ENCODE measurements at places on chromosomes 11 and 22.
A peak's percentile ranks its signal among the peaks of the same experiment; 100 is the strongest.

DNA sequence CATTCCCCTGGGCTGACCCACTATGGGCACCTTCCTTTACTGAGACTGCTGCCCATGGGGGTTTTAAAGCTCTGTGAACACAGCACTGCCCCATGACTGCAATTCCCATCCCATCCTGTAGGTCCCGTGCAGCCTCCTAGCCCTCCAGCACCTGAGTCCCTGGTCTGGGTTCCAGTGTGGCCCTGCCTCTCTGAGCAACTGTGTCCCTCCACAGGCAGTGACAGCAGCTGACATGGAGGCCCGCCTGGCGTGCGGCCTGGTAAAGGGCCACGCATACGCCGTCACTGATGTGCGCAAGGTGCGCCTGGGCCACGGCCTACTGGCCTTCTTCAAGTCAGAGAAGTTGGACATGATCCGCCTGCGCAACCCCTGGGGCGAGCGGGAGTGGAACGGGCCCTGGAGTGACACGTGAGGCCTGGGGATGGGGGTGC is 12.6 kb downstream of the OMP start:
- DNase-seq: no peak

DNA sequence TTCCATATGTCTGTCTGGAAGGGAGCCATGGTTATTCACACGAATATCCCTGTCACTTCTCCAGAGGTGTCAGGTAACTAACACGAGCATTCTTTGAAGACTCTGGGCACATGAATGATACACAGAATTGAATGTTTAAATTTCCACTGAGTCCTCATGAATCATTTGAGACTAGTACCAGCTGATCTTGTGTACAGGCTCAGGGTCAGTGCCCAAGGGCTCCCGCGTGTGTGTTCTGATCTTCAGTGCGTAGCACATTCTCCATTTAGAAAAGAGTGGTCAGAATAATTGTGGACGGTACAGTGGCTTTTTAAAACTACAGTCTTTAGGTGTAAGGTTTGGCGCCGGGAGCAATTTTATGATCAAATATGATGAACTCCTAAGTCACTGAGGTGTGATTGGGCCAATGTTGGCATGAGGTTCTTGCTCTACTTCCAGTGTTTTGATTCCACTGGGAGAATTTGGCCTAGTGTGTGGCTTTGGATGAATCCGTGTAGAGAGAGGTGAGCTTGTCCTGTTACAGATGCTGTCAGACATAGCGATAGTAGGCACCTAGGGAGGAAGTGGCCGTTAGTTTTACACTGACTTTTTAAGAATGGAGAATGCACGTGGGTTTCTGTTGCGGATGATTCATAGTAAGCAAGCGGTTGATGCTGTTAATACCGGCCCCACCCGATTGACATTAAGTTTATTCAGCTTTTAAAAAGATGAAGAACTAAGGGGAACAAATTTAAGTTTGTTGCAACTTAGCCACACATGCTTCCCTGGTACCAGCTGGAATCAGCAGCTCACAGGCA is 22.2 kb downstream of the NUP50 start:
- DNase-seq: no peak

DNA sequence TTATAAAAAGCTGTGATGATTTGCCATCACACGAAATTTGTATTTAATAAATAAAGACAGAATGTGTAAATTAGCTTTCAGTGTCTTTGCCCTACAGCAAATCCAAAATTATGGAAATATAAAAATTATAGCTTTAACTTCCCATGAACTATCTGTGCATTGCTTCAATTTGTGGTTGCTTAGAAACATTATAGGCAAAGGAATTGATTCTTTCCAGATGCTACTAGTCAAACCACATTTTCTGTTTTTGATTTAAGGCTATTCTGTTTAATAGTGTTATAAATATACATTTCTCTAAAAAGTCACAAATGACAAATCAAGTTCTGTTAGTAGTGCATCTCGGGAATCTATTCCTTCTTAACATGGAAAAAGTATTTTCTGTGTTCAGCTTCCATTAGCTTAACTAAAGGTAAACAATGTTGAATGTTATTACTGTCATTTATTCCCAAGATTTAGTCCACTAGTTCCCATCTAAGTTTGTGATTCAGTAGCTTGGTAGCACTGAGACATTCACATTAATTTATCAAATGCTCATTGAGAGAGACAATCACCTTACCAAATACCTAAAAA is 1086.3 kb upstream of the CCDC90B start:
- no peak for DNase-seq

DNA sequence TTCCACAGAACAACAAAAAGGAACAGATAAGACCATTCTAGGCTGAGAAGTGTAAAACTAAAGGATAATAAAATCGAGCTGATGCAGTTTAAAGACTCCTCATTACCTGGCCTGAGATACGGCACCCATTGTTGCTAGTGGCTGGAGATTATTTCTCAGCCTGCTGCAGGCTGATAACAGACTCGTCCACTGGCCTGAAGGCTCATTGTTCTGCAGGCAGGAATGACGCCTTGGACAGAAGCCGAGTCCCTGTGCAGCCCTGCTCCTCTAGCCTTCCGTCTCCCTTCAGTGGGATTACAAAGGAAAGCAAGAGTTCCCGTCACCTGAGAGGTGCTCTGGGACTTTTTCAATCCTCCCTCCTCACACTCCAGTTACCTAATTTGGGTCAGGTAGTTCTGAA is 1065.3 kb downstream of the OPCML start:
- no peak for DNase-seq

DNA sequence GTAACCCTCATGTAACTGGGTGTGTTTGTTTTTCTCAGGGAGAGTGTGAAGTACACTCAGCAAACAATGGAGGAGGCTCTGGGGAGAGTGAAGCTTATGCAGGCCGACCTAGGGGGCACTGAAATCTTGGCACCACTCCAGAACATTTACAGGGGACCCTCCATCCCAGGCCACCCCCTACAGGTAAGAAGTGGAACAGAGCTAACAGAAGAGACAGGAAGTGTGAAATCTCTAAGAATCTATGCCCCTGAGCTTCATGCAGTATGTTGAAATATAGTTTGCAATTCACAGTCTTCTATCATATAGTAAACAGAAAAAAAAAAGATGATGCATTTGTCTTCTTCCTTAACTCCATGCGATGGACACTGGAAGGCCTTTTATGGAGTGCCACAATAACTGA is 8.4 kb downstream of the VWA5A start:
- no peak for DNase-seq

DNA sequence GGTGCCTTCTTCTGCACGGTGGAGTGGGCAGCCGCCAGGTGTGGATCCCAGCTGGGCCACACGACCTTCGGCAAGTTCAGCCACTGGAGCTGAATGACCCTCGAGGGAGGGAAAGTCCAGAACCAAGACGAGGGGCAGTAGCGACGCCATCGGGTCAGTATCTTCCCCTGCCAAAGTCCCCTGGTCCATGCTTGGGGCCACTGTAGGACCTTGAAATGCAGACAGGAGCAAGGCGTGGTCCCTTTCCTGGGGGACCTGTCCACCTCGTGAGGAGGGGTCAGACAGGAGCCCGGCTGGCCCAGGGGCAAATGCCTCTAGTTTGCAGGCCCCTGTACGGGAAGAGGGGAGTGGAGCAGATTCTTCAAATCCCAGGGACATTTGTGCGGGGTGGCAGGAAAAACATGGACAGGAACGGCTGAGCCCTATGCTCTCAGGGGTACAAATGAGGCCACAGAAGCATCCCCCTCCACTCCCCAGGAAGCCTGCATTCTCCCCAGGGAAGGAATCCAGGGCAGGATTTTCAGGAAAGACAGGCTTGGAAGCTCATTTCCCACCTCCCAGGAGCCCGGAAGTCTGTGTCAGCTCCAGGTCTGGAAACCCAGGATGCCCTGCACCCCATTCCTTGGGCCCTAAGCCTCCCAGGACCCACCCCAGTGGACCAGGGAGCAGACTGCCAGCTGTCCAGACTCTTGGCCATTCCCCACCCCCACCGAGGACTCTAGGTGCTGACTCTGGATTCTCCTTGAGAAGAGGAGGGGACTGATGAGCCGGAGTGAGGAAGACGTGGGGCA is 6.6 kb downstream of the SHANK2 start:
- no peak for DNase-seq

DNA sequence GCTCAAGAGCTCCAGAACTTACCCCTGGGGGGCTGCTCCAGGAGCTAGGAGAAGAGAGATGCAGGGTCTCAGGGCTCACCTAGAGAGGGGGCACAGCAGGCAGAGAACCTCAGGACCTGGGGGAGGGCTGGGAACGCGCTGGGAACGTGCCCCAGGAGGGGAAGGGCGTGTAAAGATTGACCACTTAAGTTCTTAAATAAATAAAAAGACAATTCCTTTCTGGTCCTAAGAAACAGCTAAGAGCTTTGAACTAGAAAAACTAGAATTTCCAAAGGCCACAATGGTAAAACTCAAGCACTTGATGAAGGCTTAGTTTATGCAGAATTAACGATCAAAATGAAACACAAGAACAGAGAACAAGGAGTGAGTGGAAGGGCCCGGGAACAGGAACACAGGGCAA is 89.1 kb downstream of the CELSR1 start:
- no peak for DNase-seq

DNA sequence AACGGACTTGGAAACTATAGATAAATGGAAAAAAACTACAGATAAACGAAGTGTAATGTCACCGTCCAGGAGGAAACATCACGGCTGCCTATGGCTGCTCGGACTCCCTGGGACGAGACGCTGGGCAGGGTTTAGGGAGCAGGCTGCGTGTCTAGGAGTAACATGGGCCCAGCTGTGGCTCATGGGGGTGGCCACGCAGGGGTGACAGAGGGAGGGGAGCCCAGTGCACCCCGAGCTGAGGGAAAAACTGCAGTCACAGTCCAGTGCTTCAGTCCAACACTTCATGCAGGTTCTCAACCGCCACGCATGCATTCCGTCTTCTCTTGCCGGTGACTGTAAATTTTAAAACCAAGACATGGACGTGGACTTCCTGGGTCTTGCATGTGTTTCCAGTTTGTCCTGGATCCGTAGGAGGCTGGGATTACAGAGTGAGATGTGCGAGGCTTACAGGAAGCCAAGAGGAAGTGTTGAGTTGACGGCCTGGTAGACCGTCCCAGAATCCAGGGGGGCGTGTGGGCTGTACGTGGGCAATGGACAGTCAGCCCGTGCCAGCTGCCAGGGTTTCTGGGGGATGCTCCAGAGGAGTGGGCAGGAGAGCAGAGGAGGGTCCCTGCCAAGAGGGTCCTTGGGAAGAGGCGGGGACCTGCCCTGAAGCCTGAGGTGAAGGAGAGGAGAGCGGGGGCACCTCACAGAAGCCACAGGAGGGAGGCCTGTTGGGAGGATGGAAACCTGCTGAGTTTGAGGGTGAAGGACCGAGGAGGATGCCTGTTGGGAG is 691.4 kb downstream of the BRD1 start:
- DNase-seq: no peak

- no peak for DNase-seq
Measured at GRCh38 chr11:121282886-121283502, 9.6 kb upstream of the SC5D start.

- peak; percentile 97 for DNase-seq
Measured at GRCh38 chr11:132632641-132633124, 899.6 kb downstream of the OPCML start.

- DNase-seq: no peak
Measured at GRCh38 chr22:37213941-37214730, 1.9 kb upstream of the SSTR3 start.

GRCh38 chr22:29559853-29560252 is 6.3 kb upstream of the THOC5 start:
- DNase-seq: no peak

DNA sequence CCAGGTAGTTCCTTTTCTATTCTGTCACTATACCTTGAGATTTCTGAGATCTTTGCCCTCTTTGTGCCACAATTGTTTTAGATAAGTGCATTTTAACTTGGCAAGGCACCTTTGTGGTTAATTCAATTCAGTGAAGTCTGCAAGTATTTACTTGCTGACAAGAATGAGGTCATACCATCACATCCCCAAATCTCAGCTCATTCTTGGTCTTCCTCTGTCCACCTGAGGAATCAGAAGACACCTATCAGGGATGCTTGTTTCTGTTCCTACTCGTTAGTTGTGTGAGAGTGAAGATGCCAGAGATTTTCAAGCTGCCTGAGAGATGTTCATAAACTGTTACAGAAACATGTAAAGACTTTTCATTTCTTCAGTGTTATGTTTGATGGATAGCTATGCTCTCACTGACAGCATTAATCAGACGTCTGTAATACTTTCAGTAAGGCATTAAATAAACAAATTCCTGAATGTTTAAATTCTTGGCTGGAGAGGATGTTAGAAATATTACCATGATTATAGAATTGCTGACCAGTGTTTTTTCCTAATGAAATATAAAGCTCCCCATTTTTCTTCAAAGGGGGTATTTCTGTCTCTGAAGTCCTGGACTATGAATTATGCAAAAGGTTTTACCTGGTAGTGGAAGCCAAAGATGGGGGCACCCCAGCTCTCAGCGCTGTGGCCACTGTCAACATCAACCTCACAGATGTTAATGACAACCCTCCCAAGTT is 135.0 kb upstream of the MTNR1B start:
- no peak for DNase-seq

GRCh38 chr11:84580428-84580827 is 1046.7 kb downstream of the DLG2 start:
- no peak for DNase-seq

GRCh38 chr22:37907036-37907954 is 1.2 kb downstream of the MICALL1 start:
- DNase-seq: peak; percentile 21

DNA sequence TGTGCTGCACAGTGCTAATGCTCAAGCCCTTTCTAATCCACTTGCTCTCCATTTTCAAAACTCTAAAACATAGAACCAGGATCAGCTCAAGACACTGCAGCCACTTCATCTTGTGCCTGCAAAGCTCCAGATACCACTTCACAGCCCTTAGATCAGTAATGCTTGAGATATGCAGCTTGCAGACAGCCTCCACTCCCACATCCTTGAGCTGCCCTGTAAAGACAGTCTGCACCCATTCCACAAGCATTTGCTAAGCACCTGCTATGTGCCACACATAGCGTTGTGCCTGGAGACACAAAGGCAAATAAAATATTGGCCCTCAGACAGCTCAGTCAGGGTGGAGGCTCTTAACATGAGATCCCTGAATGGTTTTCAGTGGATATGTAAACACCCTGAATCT is 192.5 kb upstream of the SNX19 start:
- DNase-seq: peak; percentile 50

- no peak for DNase-seq
Measured at GRCh38 chr11:6565988-6566703, 37.3 kb downstream of the RRP8 start.

- no peak for DNase-seq
Measured at GRCh38 chr22:50481440-50482106, at the start of gene ADM2. TSS of gene ADM2 (plus strand) at chr22:50481543. CDS start at chr22:50481848, 305 bp downstream.

DNA sequence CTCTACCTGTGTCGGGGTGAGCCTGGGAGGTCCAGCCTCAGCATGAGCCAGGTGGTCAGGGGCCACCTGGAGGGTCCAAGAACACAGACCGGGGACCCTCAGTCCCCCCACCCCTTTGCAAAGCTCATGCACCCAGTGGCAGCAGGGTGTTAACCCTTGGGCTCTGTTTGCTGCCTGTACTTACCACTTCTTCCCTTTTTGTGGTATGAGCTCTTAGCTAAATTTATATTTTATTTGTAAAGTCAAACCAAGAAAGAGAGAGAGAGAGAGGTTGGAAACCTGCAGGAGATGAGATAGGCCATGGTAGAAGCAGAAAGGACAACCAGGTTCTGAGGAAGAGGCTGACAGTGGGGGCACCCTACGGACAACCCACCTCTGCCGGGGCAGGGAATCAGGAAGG is 29.9 kb downstream of the IL10RA start:
- DNase-seq: no peak

Measured in HCEC 1CT (cell line).